Aorta (tissue), 5 donors: ENCODE measurements at places on chromosomes 7 and 10. TPM values are rescaled to one million over a fixed set of nuclear protein-coding genes. Genes with fewer than 3 reads are reported as not detected.

GRCh38 chr7:26103596-26103995, 48.4 kb upstream of the NFE2L3 start:
- H3K27me3 ChIP-seq: no peaks in the 10 kb centered on the region

GRCh38 chr7:99829524-99830160, 1.8 kb downstream of the CYP3A43 start:
- H3K27ac ChIP-seq: no peak overlapping the region
- DNase-seq: no peak
- no peak overlapping the region for H3K4me3 ChIP-seq
- H3K27me3 ChIP-seq: no peaks in the 10 kb centered on the region
- H3K36me3 ChIP-seq: no peaks in the 10 kb centered on the region

- no peak overlapping the region for H3K27ac ChIP-seq
- no peaks in the 10 kb centered on the region for H3K27me3 ChIP-seq
- DNase-seq: no peak
- no peaks in the 10 kb centered on the region for H3K4me1 ChIP-seq
Observed at GRCh38 chr10:97960269-97961056, 70.0 kb downstream of the CRTAC1 start.

DNA sequence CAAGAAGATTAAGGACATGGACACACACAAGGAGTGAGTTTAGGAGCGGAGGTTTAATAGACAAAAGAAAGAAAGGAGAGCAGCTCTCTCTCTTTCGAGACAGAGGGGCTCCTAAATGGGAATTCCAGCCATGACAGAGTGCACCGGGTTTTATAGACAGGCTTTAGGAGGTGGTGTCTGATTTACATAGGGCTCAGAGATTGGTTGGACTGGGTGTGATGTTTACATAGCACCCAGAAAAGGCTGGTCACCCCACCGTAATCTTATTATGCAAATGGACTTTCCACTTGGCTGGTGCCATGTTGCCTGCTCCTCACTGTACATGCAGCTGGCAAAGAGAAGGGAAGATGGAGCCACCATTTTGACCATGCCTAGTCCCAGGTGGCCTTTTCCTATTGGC, 28.4 kb upstream of the MRC1 start:
- no peak for DNase-seq
- H3K4me3 ChIP-seq: no peak overlapping the region
- no peak overlapping the region for H3K27ac ChIP-seq

- no peaks in the 10 kb centered on the region for H3K36me3 ChIP-seq
- no peak overlapping the region for H3K4me3 ChIP-seq
- DNase-seq: no peak
- no peaks in the 10 kb centered on the region for H3K4me1 ChIP-seq
Observed at GRCh38 chr7:30464231-30464671, 14.3 kb downstream of the NOD1 start.

GRCh38 chr10:103828587-103829197, 26.7 kb downstream of the SH3PXD2A start:
- no peaks in the 10 kb centered on the region for H3K4me1 ChIP-seq
- H3K27ac ChIP-seq: no peak overlapping the region
- no peaks in the 10 kb centered on the region for H3K27me3 ChIP-seq
- no peaks in the 10 kb centered on the region for H3K36me3 ChIP-seq
- H3K4me3 ChIP-seq: no peak overlapping the region

DNA sequence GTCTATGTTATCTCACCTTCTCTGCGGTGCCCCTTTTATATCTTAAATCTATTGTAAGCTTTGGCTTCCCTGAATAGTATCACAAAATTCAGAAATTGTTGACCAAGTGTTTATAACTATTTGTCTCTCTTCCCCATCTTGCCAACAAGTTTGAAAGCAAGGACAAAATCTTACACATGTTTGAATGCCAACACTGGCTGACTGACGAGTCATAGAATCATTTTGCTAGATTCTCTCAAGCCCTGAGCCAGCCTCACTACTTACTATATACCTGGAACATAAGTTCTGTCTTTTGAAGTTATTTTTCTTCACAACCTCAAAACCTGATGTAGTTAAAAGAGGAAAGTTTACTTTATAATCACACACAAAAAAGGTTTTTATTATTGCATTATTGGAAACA, 700.7 kb downstream of the PHTF2 start:
- no peak for DNase-seq
- H3K27me3 ChIP-seq: no peaks in the 10 kb centered on the region
- no peaks in the 10 kb centered on the region for H3K4me1 ChIP-seq
- no peak overlapping the region for H3K27ac ChIP-seq
- peaks cover 2% of the 10 kb centered on the region for H3K36me3 ChIP-seq
- H3K4me3 ChIP-seq: no peak overlapping the region

GRCh38 chr10:94103801-94104221, 110.1 kb downstream of the PLCE1 start:
- H3K27me3 ChIP-seq: no peaks in the 10 kb centered on the region
- no peak overlapping the region for H3K27ac ChIP-seq
- H3K36me3 ChIP-seq: no peaks in the 10 kb centered on the region

GRCh38 chr10:125043841-125044658, 102.1 kb downstream of the ZRANB1 start:
- no peak overlapping the region for H3K4me3 ChIP-seq
- no peaks in the 10 kb centered on the region for H3K4me1 ChIP-seq
- peak; percentile 31 for DNase-seq
- H3K27me3 ChIP-seq: no peaks in the 10 kb centered on the region
- no peaks in the 10 kb centered on the region for H3K36me3 ChIP-seq
- peak overlapping the region; percentile 41 for H3K27ac ChIP-seq

- no peak for DNase-seq
- no peaks in the 10 kb centered on the region for H3K27me3 ChIP-seq
- peak within 1 kb of the TSS; percentile 30 for H3K4me3 ChIP-seq
- no peak within 1 kb of the TSS for H3K27ac ChIP-seq
- no peaks in the 10 kb centered on the region for H3K4me1 ChIP-seq
Observed at GRCh38 chr10:111076682-111077478, at the start of gene ADRA2A. TSS of gene ADRA2A (plus strand) at chr10:111077029. CDS start at chr10:111077997, 968 bp downstream.

- H3K27ac ChIP-seq: no peak overlapping the region
- no peak for DNase-seq
- no peaks in the 10 kb centered on the region for H3K36me3 ChIP-seq
- H3K4me3 ChIP-seq: no peak overlapping the region
Observed at GRCh38 chr7:113267885-113268284, 149.5 kb upstream of the SMIM30 start.

GRCh38 chr7:130273081-130273932, 6.6 kb downstream of the CPA2 start:
- no peak for DNase-seq
- no peaks in the 10 kb centered on the region for H3K27me3 ChIP-seq
- peak overlapping the region; percentile 51 for H3K4me3 ChIP-seq
- H3K4me1 ChIP-seq: no peaks in the 10 kb centered on the region

- no peak overlapping the region for H3K27ac ChIP-seq
- H3K27me3 ChIP-seq: no peaks in the 10 kb centered on the region
- no peak for DNase-seq
- H3K4me1 ChIP-seq: peaks cover 3% of the 10 kb centered on the region
- H3K4me3 ChIP-seq: no peak overlapping the region
Observed at GRCh38 chr7:3234851-3235250, 66.2 kb upstream of the SDK1 start.

DNA sequence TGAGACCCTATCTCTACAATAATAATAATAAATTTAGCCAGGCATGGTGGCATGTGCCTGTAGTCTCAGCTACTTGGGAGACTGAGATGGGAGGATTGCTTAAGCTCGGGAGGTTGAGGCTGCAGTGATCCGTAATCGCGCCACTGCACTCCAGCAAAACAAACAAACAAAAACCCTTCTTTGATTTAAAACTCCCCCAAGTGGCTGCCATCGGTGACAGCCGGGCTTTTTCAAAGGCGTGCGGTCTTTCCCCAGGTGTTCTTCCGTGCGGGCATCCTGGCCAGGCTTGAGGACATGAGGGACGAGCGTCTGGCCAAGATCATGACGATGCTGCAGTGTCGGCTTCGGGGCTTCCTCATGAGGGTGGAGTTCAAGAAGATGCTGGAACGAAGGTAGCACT, 1.9 kb upstream of the MYH16 start:
- no peak overlapping the region for H3K27ac ChIP-seq
- no peaks in the 10 kb centered on the region for H3K27me3 ChIP-seq
- H3K36me3 ChIP-seq: no peaks in the 10 kb centered on the region
- no peak overlapping the region for H3K4me3 ChIP-seq

DNA sequence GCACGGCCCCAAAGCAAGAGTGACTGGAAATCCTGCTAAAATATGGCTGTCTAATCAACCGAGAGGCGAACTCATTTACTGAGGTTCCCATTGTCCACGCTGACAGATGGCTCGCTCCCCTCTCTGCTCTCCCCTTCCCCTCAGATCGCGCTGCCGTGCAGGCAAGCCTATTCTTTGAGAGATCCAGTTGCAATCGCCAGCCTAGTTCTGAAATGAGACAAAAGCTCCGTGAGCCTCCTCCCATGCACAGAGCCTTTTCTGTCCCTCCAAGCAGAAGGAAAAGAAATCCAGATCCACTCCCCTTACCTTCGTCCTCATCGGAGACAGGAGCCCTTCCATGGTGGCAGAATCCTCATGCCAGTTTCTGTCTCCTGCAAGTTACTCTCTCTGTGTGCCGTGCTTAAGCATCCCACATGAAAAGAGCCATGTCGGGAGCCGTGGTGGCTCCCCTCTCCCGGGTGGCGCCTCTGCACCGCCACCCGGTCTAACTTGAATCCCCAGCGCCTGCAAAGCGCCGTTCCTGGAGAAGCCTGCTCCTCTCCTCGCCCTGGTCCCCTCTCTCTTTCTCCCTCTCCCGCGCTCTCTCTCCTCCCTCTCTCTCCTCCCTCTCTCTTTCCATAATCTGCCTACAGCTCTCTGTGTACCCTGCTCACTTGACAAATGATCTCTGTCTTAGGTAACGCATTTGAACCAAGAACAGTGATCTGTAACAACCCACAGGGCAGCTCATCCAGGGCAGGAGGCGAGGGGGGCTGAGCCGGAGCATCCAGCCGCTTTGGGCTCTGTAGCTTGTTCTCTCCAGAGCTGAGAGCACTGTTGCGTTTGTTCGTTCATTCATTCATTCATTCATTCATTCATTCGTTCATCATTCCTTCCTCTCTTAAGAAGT, 156.8 kb downstream of the FRMD4A start:
- no peak for DNase-seq
- no peaks in the 10 kb centered on the region for H3K4me1 ChIP-seq
- no peak overlapping the region for H3K27ac ChIP-seq
- H3K27me3 ChIP-seq: no peaks in the 10 kb centered on the region

GRCh38 chr7:98189559-98189958, 21.7 kb upstream of the BHLHA15 start:
- H3K36me3 ChIP-seq: peaks cover 3% of the 10 kb centered on the region
- no peak overlapping the region for H3K27ac ChIP-seq
- no peaks in the 10 kb centered on the region for H3K27me3 ChIP-seq

- no peaks in the 10 kb centered on the region for H3K4me1 ChIP-seq
- H3K36me3 ChIP-seq: no peaks in the 10 kb centered on the region
- peak overlapping the region; percentile 16 for H3K27ac ChIP-seq
- DNase-seq: no peak
- no peak overlapping the region for H3K4me3 ChIP-seq
Observed at GRCh38 chr10:77084431-77085144, 553.0 kb downstream of the KCNMA1 start.

GRCh38 chr7:518630-519483, 789 bp downstream of the PDGFA start:
- DNase-seq: peak; percentile 91
- peak overlapping the region; percentile 93 for H3K27ac ChIP-seq
- peaks cover 3% of the 10 kb centered on the region for H3K4me1 ChIP-seq
- H3K4me3 ChIP-seq: peak overlapping the region; percentile 95
- H3K27me3 ChIP-seq: no peaks in the 10 kb centered on the region

- no peaks in the 10 kb centered on the region for H3K27me3 ChIP-seq
- no peaks in the 10 kb centered on the region for H3K4me1 ChIP-seq
- no peak overlapping the region for H3K27ac ChIP-seq
Observed at GRCh38 chr10:21424459-21424861, 101.0 kb downstream of the SKIDA1 start.

- H3K27ac ChIP-seq: no peak overlapping the region
- peak overlapping the region; percentile 97 for H3K4me3 ChIP-seq
- no peaks in the 10 kb centered on the region for H3K4me1 ChIP-seq
- H3K36me3 ChIP-seq: peaks cover 1% of the 10 kb centered on the region
- DNase-seq: no peak
Observed at GRCh38 chr7:94396596-94396995, 1.9 kb downstream of the COL1A2 start.

GRCh38 chr7:157006205-157006747, 4.2 kb downstream of the MNX1 start:
- H3K36me3 ChIP-seq: no peaks in the 10 kb centered on the region
- no peaks in the 10 kb centered on the region for H3K4me1 ChIP-seq
- H3K4me3 ChIP-seq: no peak overlapping the region
- no peak overlapping the region for H3K27ac ChIP-seq

GRCh38 chr10:24806262-24806661, 82.6 kb upstream of the ARHGAP21 start:
- H3K27me3 ChIP-seq: no peaks in the 10 kb centered on the region
- H3K4me3 ChIP-seq: no peak overlapping the region
- no peak for DNase-seq
- no peaks in the 10 kb centered on the region for H3K36me3 ChIP-seq

DNA sequence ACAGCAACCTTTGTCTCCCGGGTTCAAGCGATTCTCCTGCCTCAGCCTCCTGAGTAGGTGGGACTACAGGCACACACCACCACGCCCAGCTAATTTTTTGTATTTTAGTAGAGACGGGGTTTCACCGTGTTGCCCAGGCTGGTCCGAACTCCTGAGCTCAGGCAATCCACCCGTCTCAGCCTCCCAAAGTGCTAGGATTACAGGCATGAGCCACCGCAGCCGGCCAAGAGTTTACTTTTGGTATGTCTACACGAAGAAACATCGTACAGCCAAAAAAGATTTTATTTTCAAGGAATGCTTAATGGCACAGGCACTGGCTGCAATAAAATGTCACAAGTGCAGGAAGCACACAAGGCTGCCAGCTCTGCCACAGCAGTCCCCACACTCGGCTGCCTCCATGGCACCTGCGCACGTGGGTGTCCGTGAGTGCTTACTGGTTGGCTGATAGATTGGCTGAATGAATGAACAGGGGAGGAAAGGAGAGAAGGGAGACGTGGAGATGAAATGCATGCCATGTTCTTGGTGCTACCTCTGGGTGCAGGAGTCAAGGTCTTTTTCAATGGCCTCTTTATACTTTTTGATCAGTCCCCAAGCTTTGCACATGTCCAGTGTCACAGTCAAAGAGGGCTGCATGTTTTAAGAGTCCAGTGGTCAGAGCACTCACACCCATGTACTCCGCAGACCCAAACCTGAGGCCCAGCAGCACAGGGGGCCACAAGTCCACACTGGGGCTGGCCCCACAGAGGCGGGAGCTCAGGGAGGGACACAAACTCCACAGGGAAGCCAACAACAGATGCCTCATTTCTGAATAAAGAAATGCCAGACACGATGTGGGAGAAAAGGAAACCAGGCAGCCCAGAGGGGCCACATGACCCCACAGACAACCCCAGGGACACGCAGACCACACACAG, 198.2 kb downstream of the MAD1L1 start:
- H3K27ac ChIP-seq: no peak overlapping the region
- no peaks in the 10 kb centered on the region for H3K4me1 ChIP-seq
- H3K27me3 ChIP-seq: no peaks in the 10 kb centered on the region
- H3K4me3 ChIP-seq: no peak overlapping the region

Gene PRSS37
- not detected for total RNA-seq

Gene GJD4
- not detected for total RNA-seq

Gene ZNF117
- total RNA-seq: 28.0 TPM

Gene GALNT17
- total RNA-seq: 5.8 TPM

Gene LRRD1
- not detected for total RNA-seq

Gene PPP1R17
- not detected for total RNA-seq

Gene IFIT1B
- 0.87 TPM for total RNA-seq

Gene NRBF2
- 16.2 TPM for total RNA-seq

Gene SORCS1
- 1.4 TPM for total RNA-seq

Gene HSPA14
- total RNA-seq: 11.5 TPM

Gene RFC2
- total RNA-seq: 14.2 TPM

Gene C10orf95
- not detected for total RNA-seq

Gene KIFBP
- total RNA-seq: 28.4 TPM

Gene TRIM73
- total RNA-seq: 2.9 TPM

Gene KIF11
- 1.7 TPM for total RNA-seq

Gene MYOZ1
- total RNA-seq: 3.2 TPM

Gene FANK1
- 1.3 TPM for total RNA-seq
